ENCODE measurements at places on chromosomes 13 and 19.

GRCh38 chr13:95494082-95494681, 58.3 kb upstream of the CLDN10 start:
- peak; percentile 62 for DNase-seq

DNA sequence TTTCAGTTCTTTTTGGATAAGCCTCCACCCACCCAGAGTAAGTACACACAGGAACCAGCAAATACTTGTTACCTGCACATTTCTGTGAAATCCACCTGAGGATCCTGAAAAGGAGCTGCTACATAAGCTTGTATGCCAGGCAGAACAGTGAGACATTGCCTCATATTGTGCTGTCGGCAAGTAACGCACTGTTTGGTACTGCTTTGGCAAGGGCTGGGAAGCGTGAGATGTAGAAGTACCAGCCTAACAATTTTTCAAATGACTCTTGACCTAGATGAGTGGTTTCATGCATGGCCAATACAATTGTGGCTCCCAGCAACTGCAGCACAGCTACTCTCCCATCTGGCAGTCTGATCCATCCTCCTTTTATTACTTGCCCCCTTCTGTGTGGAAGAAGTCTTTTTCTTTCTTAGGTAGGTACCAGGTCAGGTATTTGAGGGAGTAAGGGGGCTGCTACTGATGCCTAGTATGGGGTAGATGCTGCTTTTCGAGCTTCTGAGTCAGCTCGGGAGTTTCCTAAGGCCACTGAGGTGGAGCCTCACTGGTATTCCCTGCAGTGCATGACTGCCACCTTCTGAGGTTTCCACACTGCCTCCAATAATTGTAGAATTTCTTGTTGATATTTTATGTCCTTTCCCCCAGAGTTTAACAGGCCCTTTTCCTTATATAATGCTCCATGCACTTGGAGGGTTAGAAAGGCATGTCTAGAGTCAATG, 52.2 kb downstream of the ZNF737 start:
- DNase-seq: no peak

DNA sequence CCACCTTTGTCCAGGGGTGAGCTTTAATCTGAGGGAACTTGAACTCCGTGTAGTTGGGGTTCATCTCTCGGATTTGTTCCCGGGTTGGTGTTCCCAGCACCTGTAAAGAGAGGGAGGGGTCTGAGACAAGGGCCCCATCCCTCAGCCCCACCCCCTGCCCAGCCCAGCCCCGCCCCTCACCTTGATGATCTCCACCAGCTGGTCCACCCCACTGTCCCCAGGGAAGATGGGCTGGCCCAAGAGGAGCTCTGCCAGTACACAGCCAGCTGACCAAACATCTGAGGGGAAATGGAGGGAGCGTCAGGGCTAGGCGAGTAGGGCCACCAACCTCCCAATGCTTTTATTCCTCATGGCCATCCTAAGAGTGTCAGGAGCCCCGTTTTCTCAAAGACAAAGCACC, 9.3 kb downstream of the GSK3A start:
- DNase-seq: peak; percentile 34

- DNase-seq: no peak
Measured at GRCh38 chr13:45786293-45786920, 65.1 kb downstream of the SIAH3 start.

- peak; percentile 96 for DNase-seq
Measured at GRCh38 chr13:27425918-27426630, 1.7 kb downstream of the GTF3A start.

GRCh38 chr19:45638930-45639729, at the start of gene EML2:
Gene EML2, minus strand, starts transcription at chr19:45639397. Its CDS starts 21 bp downstream, at chr19:45639376.
- peak; percentile 49 for DNase-seq

- DNase-seq: no peak
Measured at GRCh38 chr13:81917810-81918209, 1576.9 kb upstream of the SPRY2 start.

GRCh38 chr19:17953869-17954268, 13.0 kb upstream of the KCNN1 start:
- DNase-seq: peak; percentile 27

DNA sequence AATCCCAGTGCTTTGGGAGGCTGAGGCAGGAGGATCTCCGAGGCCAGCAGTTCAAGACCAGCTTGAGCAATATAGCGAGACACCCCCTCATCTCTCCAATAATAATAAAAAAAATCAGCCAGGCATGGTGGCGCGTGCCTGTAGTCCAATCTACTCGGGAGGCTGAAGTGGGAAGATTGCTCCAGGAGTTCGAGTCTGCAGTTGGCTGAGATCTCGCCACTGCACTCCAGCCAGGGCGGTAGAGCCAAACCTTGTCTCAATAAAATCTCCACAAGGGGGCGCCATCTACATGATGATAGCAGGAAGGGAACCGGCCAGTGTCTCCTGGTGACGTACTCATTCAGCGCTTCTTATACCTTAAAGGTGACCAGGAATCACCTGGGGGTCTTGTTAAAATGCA, 13.6 kb upstream of the C5AR1 start:
- DNase-seq: peak; percentile 95

GRCh38 chr19:46878613-46879375, 18.0 kb downstream of the ARHGAP35 start:
- no peak for DNase-seq

GRCh38 chr13:80873589-80873988, 532.7 kb upstream of the SPRY2 start:
- no peak for DNase-seq

GRCh38 chr13:99698816-99699099, 197.5 kb downstream of the TM9SF2 start:
- no peak for DNase-seq

DNA sequence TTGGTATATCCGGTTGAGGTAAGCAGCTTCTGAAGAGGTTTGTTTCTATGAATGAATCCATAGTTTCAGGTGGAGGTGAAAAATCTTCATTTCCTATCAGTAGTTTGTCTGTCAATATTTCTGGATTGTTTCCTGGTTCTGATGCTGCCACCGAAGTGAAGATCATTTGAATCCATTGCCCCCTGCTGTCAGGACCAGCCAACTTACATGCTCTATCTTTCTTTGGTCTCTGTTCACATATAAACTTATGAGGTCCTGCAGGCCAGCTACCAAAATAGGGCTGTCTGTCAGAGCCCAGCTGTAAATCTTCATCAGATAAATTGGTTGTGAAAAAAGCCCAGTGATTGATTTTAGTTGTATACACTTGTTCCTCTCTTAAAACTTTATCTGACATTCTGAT, 15.2 kb upstream of the N4BP2L1 start:
- DNase-seq: peak; percentile 82

- DNase-seq: no peak
Measured at GRCh38 chr13:107835339-107836018, 379.9 kb downstream of the LIG4 start.

GRCh38 chr13:73970421-73971055, 163.7 kb downstream of the KLF12 start:
- DNase-seq: no peak

- DNase-seq: no peak
Measured at GRCh38 chr19:38277969-38278680, 13.8 kb downstream of the SPINT2 start.

- DNase-seq: no peak
Measured at GRCh38 chr19:15508035-15508710, at the start of gene CYP4F22. Gene CYP4F22, plus strand, starts transcription at chr19:15508525. Its CDS starts 16,812 bp downstream, at chr19:15525337.

DNA sequence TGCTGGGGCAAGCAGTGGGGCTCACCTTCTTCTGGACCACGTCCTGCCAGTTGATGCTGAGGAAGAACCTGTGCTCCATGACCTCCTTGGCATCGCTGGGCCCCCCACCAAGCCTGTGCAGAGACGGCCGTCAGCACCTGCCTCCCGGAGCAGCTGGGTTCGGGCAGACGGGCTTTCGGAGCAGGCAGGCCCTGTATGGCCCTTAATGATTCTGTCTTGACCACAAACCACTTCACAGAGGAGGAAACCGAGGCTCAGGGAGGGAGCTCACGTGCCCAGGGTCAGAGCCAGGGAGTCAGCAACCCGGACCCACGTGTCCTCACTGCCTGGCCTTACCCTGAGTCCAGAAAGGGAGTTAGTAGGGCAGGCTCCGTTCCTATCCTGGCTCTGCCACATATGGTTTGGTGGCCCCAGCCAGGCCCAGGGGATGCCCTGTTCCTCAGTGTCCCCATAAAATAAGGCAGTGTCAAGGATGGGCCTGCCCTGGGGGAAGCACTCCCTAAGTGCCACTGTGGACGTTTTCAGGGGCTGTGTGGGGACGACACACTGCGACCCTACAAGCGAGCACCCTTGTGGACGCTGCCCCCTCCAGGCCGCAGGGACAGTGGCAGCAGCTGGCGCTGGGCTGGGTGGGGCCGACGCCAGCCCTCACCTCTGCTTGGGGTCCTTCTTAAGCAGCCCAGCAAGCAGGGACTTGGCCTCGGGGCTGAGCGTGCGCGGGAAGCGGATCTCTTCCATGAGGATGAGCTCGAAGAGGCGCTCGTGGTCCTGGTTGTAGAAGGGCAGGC, 8.9 kb upstream of the CCNP start:
- no peak for DNase-seq

DNA sequence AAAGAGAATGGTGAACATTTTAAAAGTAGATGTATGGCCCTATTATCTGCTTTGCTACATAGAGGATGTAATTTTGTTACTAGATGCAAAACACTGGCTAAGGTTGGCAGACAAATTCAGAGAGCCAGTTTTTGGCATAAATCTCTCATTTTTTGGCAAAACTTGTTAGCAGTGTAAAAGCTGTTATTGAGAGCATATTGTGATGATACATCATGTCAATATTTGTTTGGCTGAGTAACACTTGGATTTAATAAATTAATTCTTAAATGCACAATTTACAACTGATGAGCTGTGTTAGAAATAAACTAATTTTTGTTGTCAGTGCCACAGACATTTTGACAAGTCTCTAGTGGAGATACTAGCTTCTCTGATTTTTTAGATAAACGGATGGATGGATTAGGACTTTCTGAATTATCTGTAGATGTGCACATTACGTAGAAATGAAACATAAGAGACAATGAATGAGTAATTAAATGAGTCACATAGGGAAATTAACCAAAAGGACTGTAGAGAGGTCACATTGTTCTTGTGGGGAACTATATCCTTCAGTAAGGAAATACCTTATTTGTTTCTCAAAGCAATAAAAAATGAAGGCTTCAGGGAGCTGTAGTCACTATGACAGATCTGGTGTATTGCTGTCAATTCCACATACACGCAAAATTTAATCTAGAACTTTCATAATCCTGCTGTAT, 17.4 kb downstream of the UFM1 start:
- DNase-seq: no peak

GRCh38 chr19:34669305-34669704, 7.7 kb downstream of the SCGB2B2 start:
- DNase-seq: no peak

DNA sequence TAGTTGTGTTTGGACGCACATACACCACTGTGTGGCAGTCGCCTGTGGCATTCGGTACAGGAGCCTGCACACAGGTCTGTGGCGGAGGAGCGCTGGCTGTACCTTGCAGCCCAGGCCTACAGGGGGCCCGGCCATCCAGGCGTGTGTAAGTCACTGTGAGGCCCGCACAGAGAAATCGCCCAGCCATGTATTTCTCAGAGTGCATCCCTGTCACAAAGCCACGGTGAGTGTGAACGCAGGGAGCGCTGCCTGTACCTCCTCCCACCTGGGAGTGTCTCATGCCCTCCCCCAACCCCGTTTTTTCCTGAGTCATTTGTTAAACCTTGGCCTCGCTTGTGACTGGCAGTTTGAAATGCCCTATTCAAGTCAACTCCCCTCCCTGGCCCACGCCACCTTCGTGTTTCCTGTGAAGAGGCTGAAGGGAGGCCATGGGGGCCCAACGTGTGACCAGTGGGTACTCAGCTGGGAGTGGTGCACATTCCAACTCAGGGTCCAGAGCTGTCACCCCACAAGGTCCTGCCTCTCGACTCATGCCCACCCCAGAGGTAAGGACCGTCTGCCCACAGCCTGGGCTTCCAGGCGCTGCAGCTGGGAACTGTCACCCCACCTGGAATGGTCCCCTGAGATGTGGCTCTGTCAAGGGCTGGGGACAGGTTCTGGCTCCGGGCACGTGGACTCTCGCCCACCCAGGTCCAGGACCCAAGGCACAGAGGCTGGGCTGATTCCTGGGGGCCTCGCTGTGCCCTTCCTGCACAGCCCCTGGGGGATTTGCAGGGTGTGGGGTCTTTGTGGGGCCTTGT, 11.6 kb upstream of the RASA3 start:
- DNase-seq: peak; percentile 25

GRCh38 chr19:35963514-35963913, 27.3 kb downstream of the LRFN3 start:
- DNase-seq: no peak

GRCh38 chr13:27482983-27483382, 32.6 kb upstream of the MTIF3 start:
- no peak for DNase-seq

DNA sequence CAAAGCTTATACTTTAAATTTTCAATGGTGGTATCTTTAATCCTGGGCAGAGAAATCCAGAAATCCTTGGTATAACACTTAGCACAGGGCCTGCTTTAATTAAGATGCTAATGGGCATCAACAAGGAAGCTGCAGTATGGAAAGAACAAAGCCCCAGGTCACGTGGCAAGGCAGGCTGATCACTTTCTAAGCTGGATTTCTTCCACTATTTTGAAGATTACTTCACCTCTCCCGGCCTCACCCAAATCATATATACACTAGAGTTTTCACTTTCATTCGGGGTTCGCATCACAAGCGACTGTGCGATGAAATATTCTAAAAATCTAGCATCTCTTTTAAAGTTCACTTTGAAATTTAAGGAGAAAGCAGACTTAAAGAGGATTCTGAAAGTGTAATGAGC, 71.8 kb downstream of the STARD13 start:
- DNase-seq: no peak

- DNase-seq: no peak
Measured at GRCh38 chr19:46975925-46976782, 43.5 kb upstream of the NPAS1 start.

DNA sequence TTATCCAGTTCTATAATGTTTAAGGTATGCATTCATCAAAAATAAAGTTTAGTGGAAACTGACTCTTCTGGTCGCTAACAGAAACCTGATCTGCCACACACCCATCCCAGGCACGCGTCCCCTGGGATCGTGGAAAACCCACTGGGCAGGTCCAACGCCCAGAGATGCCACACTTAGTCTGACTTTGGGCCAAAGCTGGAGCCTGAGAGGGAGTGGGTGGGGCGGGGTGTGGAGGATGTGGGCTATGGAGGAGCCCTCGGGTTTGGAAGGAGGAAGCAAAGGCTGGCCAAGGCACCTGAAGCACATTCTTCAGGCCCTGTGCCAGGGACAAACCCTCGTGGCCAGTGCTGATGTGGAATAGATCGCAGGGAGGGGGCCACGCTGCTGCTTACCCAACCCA, 2.5 kb downstream of the IGFL1 start:
- DNase-seq: no peak

GRCh38 chr13:106028911-106029310, 506.6 kb downstream of the EFNB2 start:
- no peak for DNase-seq

- DNase-seq: no peak
Measured at GRCh38 chr13:68929075-68929745, 1178.4 kb upstream of the ATXN8OS start.

GRCh38 chr19:41064974-41065569, 23.2 kb upstream of the CYP2A13 start:
- DNase-seq: peak; percentile 11
